Activated T-cell treated with anti-CD3 and anti-CD28 coated beads, Interleukin-2, amount 50 U/mL, for 72 hours (primary cell): ENCODE measurements at places on chromosomes 4 and X. TPM values are rescaled to one million over a fixed set of nuclear protein-coding genes. Genes with fewer than 3 reads are reported as not detected.
A peak's percentile ranks its signal among the peaks of the same experiment; 100 is the strongest.

F8 gene
- 19.5 TPM for total RNA-seq

- no peak for DNase-seq
Measured at GRCh38 chrX:110568441-110568840, 209.8 kb downstream of the RTL9 start.

GRCh38 chr4:8644966-8645752 is 52.6 kb downstream of the CPZ start:
- DNase-seq: no peak

DNA sequence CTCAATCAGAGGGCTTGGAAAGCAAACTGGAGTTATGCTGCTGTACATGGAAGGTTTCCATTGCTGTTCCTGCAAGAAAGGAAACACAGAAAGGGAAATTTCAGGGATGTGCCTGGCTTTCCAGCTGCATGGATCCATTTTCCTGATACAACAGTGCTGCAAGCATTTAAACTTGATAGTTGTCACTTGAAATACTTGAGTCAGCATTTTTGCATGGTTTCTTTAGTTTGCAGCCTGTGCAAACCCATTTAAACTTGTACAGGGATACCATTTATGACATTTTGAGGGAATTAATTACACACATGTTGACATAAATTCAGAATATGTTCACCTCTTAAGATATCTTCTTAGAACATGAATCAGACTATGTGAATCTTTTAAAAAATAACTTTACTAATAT is 131.1 kb upstream of the RASGEF1B start:
- DNase-seq: no peak

DNA sequence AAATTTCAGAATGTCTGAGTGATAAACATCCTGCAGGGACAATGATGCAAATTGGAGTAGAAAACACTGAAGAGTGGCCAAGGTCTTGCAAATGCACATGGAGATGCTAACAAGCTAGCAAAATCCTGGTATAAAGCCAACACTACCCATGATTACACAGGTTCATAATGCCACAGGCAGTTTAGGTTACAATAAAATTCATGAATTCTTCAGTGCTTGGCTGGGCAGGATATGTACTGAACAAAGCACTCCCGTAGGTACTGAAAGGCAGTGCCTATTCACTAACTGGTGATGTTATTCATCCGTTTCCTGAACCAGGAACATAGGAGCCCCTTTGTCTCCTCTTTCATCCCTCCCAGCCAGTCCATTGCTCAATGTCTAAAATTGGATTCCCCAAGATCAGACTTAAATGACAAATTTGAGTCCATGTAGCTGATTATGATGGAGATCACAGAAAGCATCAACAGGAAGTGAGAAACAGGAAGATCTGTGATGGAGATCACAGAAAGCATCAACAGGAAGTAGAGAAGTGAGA is 244.5 kb downstream of the DMD start:
- no peak for DNase-seq

DNA sequence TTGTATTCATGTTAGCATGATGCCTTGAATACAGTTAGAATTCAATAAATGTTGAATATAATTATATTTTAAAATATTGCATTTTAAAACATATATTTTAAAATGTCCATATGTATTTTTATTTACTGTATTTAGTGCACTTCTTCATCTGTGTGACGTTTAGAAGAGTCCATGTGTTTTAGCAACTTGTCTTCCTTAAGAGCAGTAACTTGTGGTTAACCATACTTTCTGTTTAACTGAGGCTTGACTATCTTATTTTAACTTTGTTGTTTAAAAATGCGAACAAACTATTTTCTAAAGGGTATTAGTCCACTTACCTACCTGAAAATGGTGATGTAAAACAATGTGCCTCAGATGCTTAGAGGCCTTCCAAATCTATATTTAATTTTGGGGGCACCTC is 858 bp downstream of the DMP1 start:
- no peak for DNase-seq

- DNase-seq: no peak
Measured at GRCh38 chrX:71301195-71301924, at the start of gene ITGB1BP2. Gene ITGB1BP2 (plus strand): TSS chrX:71301750. CDS start chrX:71301807, 57 bp downstream.

GRCh38 chrX:20101934-20102581 is 14.6 kb downstream of the MAP7D2 start:
- no peak for DNase-seq

MAPK10 gene
- 0.49 TPM for total RNA-seq

DNA sequence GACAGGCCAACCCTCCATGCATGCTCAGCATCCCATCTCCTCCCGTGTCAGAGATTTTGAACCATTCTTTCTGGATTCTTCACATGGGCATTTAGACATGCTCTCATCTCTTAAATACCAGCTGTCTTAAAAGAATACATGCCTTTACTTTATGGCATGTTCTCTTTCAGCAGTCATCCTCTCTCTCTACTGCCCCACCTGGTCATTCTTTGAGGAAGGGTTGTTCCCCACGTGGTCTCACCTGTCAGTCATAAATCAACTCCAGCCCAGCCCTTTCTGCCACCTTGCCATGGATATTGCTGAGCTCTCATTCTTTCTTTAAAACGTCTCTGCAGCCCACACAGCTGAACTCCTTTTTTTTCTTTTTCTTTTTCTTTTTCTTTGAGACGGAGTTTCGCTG is 111.3 kb downstream of the ARHGAP10 start:
- DNase-seq: peak; percentile 23

USP51 gene
- total RNA-seq: 2.2 TPM

ETNPPL gene
- total RNA-seq: not detected

DNA sequence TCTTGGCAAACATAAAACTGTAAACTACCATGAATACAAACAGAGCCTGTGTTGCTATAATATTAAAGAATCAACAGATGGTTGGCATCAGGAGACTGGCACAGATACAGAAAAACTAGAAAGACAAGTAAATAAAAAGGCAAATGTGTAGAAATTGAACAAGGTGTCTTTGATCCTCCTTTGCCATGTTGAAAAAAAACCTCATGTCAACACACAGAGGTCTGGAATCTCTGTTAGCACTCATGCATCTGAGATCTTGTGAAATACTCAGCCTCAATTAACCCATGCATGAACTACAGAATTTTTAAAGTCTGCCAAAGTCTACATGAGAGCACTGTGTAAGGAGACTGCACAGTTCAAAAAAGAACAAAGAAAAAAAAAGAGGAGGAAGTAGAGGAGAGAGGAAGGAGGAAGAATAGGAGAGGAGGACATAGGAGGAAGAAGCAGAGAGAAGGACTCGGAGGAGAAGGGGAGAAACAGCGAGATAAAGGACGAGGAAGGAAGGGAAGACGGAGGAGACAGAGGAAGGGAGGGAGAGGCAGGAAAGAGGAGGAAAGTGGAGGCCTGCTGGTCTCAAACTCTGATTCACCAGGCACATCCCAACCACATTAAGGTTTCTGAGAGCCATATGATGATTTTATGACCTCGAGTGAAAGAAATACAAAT is 52.8 kb downstream of the PRDM5 start:
- no peak for DNase-seq

ZNF674 gene
- 3.7 TPM for total RNA-seq

- no peak for DNase-seq
Measured at GRCh38 chr4:4888695-4889094, 29.2 kb downstream of the MSX1 start.

DNA sequence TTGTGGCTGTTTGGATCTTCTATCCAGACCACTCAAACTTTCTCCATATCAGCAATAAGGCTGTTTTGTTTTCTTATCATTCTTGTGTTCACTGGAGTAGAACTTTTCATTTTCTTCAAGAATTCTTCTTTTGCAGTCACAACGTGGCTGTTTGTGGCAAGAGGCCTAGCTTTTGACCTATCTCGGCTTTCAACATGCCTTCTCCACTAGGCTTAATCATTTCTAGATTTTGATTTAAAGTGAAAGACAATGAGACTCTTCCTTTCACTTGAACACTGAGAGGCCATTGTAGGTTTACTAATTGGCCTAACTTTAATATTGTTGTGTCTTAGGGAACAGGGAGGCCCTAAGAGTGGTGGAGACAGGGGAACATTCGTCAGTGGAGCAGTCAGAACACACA is 19.1 kb downstream of the FGF2 start:
- no peak for DNase-seq

APLN gene
- 0.23 TPM for total RNA-seq
